ENCODE measurements at places on chromosomes 6 and 20.
A peak's percentile ranks its signal among the peaks of the same experiment; 100 is the strongest.

DNA sequence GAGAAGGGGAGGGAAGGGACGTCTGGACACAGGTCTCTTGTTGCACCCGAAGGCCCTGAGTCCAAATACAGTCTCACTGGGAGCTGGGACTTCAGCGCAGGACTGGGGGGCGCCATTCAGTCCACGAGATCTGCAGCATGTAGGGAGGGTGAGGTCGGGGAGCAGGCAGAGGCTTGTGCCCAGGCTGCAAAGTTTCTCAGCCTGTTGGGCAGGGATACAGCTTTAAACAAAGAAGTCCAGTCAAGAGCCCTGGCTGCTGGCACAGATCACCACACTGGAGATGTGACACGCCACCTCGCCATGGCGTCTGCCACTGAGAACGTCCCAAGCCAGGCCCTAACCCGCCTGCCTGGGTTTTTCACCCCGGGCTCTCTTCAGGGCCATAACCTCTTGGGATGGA lies 256.6 kb downstream of the DLL1 start:
- no peak for DNase-seq

DNA sequence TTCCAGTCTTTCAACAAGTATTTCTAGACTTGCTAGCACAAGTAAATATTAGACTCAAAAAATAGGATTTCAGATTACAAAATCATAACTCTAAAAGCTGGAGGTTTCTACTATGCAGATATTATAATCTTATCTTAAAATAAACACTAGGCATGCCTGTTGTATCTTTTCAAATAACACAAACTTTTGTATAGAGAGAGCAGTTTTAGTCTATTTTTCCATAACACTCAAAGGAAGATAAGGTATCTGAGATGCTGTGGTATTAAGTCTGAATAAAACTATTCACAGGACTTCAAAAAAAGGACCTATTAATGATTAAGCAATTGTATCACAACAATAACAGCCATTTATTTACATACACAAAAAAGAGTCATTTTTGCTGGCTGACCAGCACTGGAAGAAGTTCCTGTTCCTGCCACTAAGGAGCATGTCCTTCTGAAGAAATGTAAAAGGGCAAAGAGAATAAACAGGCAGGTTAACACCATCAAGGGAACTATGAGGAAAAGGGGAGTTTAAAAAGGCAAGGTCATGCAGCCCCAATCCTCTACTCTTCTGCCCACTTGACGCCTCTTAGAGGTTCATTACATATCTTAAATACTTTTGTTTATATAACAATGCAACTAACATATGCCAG lies 39.4 kb downstream of the REPS1 start:
- DNase-seq = no peak

- no peak for DNase-seq
These were observed 70.9 kb downstream of the ATG5 start for GRCh38 chr6:106254636-106255035.

GRCh38 chr20:6421321-6422248 lies 298.8 kb upstream of the FERMT1 start:
- no peak for DNase-seq

- DNase-seq = no peak
These were observed 120.3 kb downstream of the KCNQ5 start for GRCh38 chr6:72742001-72742673.

- DNase-seq = peak; percentile 13
These were observed 764 bp downstream of the DNTTIP1 start for GRCh38 chr20:45792317-45793118.

DNA sequence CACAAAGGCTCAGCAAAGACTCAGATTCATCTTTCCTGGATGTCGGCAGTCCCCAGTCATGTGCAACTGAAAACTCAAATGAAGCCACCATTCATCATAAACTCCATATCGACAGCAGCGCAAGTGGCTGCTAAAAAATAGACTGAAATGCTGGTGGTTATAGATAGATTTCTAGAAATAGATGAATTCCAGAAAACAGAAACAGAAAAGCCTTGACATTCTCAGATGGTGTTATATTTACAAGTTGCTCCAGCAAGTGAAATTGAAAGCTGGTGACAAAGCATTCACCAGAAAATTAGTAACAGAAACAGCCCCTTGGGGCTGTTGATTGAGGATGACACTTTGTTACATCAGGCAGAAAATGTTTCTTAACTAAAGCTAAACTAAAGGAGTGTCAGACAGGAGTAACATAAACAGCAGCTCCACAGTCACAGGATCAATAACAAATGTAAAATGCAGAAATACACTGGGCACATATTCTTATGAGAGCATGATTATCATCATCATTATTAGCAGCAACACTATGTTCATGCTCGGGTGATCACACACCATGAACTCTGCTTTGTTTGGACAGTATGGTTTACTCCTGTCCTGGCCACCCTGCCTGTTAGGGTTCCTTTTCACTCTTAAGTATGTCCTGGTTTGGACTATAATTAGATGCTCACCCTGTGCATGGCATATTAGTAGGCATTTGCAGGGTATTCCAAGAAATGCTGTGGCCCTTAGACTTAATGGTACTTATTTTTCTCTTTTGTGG lies 36.4 kb upstream of the SLC35F1 start:
- no peak for DNase-seq

DNA sequence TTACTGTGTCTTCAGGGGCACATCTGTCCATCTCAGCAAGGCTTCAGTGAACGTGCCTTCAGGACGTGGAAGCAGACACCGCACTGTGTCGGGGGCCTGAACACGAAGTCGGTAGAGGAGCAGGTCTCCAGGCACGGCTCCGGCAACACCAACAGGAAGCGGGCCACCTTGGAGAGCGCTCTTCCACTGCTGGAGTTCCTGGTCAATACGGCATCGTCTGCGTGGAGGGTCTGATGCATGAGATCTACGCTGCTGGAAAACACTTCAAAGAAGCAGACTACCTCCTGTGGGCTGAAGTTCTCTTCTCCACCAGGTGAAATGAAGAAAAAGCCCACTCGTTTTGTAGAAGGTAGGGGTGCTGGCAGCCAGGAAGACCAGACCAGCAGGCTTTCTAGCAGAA lies 69.3 kb upstream of the SLCO4A1 start:
- no peak for DNase-seq

DNA sequence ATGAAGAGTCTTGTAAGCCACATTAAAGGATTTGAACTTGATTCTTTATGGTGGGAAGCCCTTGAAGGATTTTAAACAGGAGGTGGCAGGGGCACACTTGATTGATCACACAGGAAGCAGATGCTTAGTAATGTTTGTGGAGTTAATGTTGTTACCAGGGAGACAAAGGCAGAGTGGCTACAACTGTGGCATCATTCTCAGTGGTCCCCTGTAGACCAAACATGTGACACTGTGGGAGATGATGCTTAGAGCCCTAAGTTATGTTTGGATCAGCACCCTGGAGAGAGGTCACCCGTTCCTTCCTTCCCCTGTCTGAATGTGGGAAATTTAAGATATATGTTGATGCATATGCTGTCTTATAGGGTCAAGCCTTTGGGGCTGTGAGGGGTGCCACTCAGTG lies 53.2 kb downstream of the EIF2S2 start:
- DNase-seq = no peak

GRCh38 chr6:50145125-50145524 lies 95.4 kb upstream of the DEFB112 start:
- DNase-seq = no peak

DNA sequence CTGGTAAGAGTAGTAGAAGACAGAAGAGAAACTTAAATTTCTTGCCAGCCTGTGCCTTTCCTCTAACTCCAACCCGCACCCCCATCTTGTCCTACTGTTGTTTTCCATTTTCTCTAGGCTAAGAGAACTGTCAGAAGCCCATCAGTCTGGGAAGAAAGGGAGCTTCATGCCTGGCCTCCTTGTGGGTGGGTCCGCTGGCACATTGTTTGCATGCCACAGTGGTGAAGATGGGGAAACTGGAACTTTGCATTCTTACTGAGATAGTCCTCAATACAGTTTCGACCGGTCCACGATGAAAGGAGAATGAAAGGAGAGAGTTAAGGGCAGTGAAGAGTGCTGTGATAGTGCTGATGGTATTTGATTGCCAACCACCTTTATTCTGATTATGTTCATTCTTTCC lies 103.1 kb downstream of the TCP11 start:
- no peak for DNase-seq

GRCh38 chr6:72035966-72036365 lies 149.6 kb downstream of the RIMS1 start:
- no peak for DNase-seq

GRCh38 chr6:32183030-32183429 lies 1.0 kb downstream of the AGER start:
- no peak for DNase-seq

DNA sequence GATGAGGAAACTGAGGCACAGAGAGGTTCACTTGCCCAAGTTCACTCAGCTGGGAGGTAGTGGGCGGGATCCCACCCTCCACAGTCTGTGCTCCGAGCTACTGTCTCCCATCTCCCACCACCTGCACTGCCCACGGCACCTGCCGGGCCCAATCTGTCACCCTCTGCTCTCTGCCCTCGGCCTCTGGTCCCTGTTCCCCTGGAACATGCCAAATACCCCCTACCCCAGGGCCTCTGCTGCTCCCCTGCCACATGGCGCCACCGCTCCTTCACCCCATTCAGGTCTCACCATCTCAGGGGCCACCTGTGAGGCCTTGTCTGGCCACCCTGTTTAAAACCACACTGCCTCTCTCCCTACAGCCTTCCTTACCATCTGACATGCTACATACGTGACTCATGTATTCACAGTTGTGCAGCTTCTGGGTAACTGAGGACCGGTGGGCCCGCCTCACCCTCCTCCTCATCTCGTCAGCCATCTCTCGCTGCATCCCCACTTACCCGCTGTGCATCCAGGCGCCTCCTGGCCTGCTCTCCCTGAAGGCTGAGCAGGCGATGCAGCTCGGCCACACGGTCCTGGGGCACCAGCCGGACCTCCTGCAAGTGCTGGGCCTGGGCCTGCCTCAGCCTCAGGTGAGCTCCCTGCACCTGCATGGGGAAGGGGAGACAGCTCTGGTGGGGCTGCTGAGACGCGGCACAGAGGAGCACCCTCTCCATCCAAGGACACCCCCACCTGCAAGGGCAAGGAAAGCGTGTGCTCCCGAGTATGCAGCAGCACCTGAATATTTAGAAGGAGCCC lies 50.6 kb downstream of the GINS1 start:
- no peak for DNase-seq

DNA sequence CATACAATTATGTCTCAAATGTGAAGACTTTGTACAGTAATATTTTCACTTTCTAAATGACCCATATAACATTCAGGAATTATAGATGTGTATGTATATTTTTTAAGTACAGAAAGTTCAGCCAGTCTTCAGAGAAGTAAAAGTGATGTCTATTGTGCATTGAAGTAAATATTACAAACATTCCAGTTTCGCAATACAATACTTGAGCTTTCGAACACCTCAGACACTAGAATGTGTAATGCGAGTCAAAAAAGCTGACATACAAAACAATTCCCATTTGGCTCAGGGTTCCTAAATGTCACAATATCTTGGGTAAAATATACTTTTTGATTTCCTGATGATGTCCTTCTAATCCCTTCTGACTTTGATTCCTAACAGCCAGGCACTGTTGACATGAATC lies 101.4 kb downstream of the ZNF217 start:
- DNase-seq = no peak

- DNase-seq = no peak
These were observed 48.5 kb upstream of the EDN1 start for GRCh38 chr6:12241493-12242175.

- DNase-seq = no peak
These were observed 1.8 kb upstream of the VIP start for GRCh38 chr6:152748843-152749242.

- DNase-seq = no peak
These were observed 4.1 kb upstream of the NOL4L start for GRCh38 chr20:32589256-32589655.

DNA sequence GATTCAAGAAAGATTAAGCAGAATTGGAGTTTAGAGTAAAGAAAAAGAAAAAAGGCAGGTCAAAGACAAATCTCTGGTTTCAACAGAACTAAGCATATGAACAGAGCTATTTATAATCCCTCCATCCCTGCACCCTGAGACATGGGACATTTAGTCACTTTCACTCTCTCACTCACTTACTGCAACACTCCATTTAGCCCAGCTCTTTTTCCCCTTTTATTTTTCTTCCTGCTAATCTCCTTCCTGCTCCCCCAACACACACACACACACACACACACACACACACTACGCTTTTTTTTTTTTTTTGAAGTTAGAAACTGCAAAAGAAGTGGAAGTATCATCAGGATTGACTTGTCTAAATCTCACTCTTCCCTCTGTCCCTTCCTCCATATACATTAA lies 45.1 kb upstream of the TBC1D7 start:
- no peak for DNase-seq

GRCh38 chr20:62637110-62637509 lies 5.2 kb upstream of the SLCO4A1 start:
- DNase-seq = no peak

DNA sequence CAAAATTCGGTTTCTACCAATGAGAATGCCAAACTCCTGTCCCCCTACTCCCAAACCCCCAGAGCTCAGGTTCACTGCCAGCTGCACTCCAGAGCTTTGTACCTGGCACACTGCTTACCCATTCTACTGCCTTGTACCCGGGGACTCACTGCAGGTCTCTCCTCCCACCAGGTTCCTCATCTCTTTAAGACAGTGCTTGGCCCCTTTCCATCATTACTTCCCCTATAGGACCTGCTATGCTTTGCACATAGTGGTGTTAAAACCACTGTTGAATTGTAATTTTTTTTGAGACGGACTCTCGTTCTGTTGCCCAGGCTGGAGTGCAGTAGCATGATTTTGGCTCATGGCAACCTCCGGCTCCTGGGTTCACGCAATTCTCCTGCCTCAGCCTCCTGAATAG lies 25.9 kb downstream of the LYRM4 start:
- DNase-seq = no peak

GRCh38 chr6:161843066-161843465 lies 569.2 kb upstream of the AGPAT4 start:
- DNase-seq = no peak

- no peak for DNase-seq
These were observed 69.2 kb downstream of the TIAM2 start for GRCh38 chr6:155064303-155064702.

DNA sequence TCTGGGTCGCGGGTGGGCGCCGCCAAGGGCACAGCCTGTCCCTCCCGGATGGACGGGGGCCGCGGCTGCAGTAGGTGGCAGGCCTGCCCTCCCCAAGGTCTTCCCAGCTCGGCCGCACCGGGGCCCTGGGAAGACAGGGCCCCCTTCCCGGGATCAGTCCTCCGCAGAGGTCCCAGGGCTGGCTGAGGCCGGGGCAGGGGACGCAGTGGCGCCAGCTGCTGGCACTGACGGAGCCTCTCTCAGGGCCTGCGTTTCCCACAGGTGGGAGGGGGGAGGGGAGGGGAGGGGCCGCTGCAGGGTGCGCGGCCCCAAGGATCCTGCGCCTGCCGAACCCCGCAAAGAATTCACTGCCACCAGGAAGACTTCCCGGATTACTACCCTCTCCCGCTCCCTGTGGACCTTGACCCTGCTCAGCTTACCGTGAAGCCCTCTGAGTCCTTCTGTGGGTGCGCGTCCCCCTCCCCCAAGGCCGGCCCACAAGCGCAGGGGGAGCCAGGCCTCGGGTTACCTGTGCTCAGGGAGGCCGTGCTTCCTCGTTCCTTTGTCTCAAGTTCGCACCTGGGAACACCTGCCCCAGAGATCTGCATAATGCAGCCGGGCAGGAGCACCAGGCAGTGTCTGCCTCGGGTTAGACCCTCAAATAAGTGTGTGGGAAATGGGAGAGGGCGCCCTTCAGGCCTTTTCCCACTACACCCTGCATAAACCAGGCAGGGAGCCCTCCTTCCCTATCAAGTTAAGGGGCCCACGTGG lies 5.1 kb downstream of the LZTS3 start:
- no peak for DNase-seq

GRCh38 chr6:135129136-135129856 lies 51.8 kb upstream of the MYB start:
- DNase-seq = no peak
